Ammon's horn (tissue), 1 donor: ENCODE measurements at places on chromosomes 2 and 18.

- DNase-seq, result no peak
Measured at GRCh38 chr18:7614042-7614441, 46.9 kb downstream of the PTPRM start.

DNA sequence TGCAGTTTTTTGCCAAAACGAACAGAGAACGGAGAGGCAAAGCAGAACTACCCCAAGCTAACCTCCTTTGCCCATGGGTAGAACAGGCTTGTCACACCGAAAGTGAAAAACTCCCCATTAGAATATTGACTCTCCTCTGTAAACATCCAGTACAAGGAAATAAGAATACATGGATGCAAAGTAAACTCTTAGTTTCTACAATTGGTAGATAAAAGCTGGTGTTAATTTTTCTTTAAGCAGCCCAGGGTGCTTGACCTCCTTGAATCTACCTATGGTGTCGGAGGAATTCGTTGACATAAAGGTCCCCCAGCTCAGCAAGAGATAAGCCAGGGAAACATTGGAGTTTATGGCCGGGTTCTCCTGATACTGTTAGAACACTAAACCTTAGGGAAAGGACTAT lies 48.4 kb upstream of the DSG1 start:
- no peak for DNase-seq

- no peak for DNase-seq
Measured at GRCh38 chr18:68679528-68679927, 35.4 kb downstream of the TMX3 start.

DNA sequence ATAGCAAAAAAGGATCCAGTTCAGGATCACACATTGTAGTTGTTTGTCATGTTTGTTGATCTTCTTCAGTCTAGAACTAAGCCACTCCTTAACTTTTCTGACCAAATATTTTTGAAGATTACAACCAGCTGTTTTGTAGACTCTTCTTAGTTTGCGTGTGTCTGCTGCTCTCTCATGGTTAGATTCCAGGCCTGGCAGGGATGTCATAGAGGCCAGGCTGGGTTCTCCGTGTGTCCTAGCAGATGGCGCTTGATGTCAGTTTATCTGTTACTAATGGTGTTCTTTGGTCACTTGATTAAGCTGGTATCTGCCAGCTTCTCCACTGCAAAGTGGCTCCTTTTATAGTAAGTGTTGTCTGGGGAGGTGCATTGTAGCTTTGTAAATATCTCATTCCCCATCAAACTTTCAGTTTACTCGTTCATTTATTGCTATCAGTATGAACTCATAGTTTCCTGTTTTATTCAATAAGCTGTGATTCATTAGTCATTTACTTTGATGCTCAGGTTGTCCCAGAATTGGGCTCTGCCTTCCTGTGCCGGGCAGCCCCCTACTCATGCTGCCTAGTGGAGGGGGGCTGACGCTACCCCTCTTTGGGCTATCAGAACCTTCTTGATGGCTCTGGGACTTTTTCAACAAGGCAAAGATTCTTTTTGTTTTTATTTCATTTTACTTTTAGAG lies 42.1 kb downstream of the GRHL1 start:
- no peak for DNase-seq

DNA sequence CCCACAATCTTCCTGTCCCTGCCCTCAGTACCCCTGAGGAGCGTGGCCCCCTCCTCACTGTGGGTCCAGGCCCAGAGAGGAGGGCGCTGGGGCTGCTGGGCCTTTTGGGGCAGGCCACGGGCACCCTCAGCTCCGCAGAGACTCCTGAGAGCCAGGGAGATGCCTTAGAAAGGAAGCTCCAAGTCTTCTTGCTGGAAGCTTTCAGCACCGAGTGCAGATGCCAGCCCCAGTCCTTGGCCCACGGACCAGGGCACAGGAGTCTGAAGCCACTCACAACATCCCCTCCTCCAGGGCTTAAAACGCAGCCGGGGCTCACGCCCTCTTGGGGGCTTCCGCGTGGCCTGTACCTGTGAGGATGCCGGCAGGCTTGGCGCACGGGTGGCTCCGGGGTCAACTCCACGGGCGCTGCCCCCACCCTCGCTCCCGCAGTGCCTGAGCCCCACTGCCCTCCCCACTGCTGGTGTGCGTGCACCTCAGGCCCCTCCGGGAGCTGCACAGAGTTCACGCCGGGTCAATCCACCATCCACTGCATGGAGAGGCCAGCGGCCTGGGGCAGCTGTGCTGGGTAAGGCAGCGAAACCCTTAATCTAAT lies 72.1 kb upstream of the CTDP1 start:
- no peak for DNase-seq

GRCh38 chr2:207239754-207240494 lies 74.2 kb upstream of the KLF7 start:
- no peak for DNase-seq

GRCh38 chr18:35104391-35105051 lies 63.3 kb downstream of the MAPRE2 start:
- DNase-seq, result no peak

DNA sequence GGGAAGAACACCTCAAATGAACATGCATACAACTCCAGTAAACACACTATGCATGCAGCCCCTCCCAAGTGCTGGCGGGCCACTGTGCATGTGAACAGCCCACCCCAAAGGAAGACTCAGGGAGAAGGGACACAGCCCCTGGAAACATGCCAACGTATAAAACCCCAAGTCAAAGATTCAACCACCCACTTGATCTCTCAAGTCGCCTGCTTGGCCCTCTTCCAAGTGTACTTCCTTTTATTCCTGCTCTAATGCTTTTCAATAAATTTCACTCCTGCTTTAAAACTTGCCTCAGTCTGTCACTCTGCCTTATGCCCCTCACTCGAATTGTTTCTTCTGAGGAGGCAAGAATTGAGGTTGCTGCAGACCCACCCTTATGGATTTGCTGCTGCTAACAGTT lies 139.1 kb downstream of the C1D start:
- peak; percentile 7 for DNase-seq

GRCh38 chr18:80252136-80252535 lies 4.8 kb upstream of the PARD6G start:
- DNase-seq, result no peak

DNA sequence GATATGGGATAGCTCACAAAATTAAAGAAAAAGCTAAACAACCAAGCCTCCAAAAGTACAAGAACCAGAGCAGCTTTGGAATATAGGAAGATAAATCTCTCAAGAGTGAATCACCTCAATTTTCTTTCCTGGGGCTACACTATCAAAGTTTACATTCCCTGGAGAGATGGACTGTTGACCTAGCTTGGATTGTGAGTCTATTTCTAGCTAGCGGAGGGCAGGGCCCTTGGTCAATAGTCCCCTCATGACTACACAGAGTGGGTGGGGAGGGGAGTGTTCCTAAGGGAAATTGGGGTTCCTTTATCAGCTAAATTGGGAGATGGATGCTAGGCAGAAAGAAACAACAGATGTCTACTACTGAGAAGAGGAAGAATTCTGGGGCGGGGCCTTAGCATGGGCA lies 29.9 kb upstream of the EIF2AK3 start:
- DNase-seq, result no peak

DNA sequence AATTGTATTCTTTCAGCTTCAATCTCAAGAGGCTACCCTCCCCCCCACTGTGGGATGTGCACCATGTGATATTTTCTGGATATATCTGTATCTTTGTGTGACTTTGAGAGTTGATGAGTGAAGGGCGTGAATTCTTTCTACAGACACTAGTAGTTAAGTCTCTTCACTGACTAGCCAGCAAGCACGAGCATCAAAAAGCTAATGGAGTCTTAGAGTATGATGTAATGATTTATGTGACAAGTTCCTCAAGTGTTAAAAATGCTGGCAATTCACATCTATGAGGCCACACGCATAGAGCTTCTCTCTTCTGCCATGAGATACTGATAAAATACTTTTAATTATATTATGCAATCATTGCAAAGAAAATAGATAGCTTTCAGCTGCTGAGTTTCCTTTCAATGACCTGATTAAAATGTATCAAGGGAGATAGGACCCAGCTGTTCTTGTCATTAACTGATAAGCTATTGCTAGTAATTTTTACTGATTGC lies 304.8 kb downstream of the TRIB2 start:
- DNase-seq, result no peak

DNA sequence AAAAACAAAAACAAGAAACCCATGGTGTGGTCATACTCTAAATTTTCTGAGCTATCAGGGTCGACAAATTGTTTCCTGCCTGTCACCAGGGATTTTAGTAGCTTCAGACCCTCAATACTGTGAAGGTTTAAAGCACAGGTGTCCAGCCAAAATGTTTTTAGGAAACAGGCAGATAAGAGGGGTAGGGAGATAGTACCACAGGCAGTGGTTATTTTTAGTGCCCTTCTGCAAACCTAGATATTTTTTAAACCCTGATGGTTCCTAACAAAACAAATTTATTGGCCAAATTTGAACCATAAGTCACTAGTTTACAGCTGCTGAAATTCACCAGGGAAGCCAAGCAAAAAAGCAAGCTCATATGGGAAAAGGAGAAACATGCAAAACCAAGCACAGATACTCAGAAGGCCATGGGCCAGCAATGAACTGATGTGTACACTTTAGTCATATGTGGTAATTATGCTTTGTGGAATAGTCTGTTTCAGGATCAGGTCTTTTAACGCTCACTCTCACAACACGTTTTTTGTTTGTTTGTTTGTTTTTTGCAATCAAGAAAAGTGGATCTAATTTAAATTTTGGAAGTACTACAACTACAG lies 156.8 kb upstream of the STK17B start:
- no peak for DNase-seq

DNA sequence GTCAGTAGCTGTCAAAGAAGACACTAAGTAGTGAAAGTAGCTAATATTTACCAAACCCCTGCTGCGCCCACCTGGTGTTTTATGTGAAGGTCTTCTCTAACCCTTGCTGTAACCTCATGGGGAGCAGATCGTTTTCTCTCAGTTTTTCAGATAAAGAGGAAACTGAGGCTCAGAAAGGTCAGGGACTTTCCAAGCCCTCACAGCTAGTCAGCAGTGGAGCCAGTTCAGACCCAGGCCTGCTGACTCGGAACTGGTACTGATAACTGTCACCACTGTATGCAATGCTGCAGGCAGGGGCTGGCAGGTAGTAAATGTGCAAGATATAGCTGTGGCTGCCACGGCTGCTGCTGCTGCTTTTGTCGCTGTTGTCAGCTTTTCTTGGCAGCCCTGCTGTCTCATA lies 69.1 kb downstream of the LRRFIP1 start:
- DNase-seq, result no peak

DNA sequence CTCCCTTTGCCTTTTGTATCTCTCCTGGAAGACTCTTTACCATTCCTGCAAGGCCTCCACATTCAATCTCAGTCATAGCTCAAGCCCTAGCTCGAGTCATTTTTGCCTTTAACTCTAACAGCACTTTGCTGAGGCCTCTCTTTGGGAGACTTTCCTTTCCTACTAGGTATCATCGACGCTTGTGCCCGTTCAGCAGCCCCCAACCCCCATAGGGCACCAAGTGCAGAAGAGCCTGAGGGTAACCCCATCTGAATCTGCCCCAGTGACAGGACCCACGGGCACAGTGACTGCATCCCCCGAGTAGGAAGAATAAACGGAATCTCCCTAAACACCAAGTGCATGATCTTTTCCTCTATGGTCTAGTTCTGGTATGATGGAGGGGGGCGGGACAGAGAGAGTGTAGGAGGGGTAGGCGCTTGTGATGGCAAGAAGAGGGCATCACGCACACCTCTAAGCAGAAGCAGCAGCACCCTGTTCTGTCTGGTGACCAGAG lies 66.3 kb downstream of the UXS1 start:
- DNase-seq, result no peak

GRCh38 chr2:17495590-17495989 lies 22.6 kb downstream of the RAD51AP2 start:
- DNase-seq, result no peak

- no peak for DNase-seq
Measured at GRCh38 chr2:74551530-74551929, 2.2 kb downstream of the LOXL3 start.

DNA sequence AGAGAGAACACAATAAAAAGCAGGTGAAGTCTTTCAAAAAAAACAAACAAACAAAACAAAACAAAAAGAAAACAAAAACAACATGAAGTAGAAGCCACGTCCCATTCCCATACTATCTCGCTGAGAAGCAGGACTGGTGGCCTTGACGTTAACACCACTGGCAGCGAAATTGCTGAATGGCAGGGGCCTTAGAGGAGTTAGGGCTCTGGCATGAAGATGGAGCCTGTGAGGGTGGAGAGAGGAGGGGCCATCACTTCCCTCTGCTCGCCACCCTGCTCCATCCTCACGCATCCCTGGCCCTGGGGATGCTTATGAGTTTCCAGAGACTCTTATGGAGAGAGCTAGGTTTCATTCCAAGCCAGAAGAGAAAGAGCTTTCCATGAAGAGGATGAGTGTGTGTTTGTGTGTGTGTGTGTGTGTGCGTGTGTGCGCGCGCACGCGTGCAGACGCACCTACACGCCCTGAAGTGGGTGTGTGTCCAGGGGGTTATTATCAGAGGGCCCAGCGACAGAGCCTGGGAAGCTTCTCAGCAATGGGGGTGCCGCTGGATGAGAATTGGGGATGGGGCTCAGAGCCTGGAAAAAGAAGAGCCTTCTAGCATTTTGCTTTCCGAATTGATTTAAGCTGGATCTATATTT lies 20.4 kb upstream of the IMPA2 start:
- DNase-seq, result no peak

- no peak for DNase-seq
Measured at GRCh38 chr2:239589833-239590232, 189.0 kb upstream of the HDAC4 start.

- no peak for DNase-seq
Measured at GRCh38 chr18:35581898-35582641, 530 bp downstream of the GALNT1 start.

GRCh38 chr2:186532891-186533290 lies 46.8 kb downstream of the ZC3H15 start:
- DNase-seq, result no peak

- DNase-seq, result peak; percentile 83
Measured at GRCh38 chr2:83686863-83687262, 772.2 kb downstream of the SUCLG1 start.

GRCh38 chr2:196592331-196592910 lies 47.1 kb upstream of the CCDC150 start:
- DNase-seq, result peak; percentile 64

GRCh38 chr2:179455824-179456223 lies 191.2 kb upstream of the SESTD1 start:
- DNase-seq, result no peak

GRCh38 chr2:8550481-8550880 lies 131.4 kb upstream of the ID2 start:
- no peak for DNase-seq
